ENCODE measurements at places on chromosomes 4 and X. TPM values are rescaled to one million over a fixed set of nuclear protein-coding genes. Genes with fewer than 3 reads are reported as not detected.

PLP1 gene
- total RNA-seq: not detected

- no peak for DNase-seq
Measured at GRCh38 chr4:105215609-105216313, 69.1 kb downstream of the TET2 start.

CCKAR gene
- total RNA-seq: not detected

CSAG2 gene
- total RNA-seq: 0.30 TPM

- peak; percentile 7 for DNase-seq
Measured at GRCh38 chrX:45006002-45006800, 133.2 kb downstream of the KDM6A start.

DNA sequence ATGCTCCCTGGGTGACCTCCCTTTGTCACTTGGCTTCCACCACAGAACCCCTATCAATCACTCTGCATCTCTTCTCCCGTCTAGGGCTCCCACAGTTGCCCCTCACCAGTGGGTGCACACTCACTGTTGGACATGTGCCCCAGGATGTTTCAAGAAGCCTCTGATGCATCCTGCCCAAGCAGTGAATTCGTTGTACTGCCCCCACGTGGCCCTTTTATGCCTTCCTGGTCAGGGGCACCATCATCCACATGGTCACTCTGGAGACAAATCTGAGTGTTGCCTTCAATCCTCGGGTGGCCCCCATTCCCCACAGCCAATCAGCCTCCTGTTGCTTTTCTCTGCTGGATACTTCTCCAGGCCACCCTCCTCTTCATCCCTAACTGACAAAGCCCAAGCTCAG, 12.2 kb downstream of the ITIH6 start:
- DNase-seq: peak; percentile 23

DNA sequence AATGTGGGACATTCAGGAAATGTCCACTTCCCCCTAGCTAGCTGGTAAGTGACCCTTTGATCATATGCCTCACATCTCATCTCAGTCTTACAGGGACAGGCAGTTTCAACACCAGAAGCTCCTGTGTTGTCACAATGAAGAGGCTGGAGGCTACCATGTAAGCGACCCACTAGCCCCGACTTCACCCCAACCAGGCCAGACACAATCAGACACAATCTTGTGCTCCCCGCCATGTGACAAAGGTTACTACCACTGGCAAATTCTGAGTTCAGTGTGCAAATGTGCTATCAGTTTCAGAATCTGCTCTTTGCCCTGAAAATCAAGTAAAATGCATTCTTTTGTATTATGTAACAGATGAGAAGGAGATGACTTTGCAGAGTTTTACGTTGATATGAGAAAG, 56.9 kb upstream of the STS start:
- DNase-seq: no peak

LEF1 gene
- total RNA-seq: 350 TPM

- no peak for DNase-seq
Measured at GRCh38 chr4:16140879-16141249, 57.0 kb upstream of the PROM1 start.

VEGFC gene
- not detected for total RNA-seq

CT55 gene
- not detected for total RNA-seq

DNA sequence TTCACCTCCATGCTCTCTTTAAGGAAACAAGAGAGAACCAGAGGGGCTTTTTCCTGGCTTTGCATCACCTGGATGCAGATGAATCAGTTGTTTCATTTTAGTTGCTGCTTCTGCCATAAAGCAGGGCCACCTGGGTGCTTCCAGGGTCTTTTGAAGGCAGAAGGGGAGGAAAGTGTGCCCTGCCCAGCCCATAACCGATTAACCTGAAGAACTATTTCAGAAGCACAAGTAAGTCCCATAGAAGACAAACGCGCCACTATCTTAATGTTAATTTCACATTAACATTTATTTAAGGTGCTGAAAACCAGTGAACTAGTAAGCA, 32.1 kb downstream of the IRF2 start:
- DNase-seq: no peak

- no peak for DNase-seq
Measured at GRCh38 chr4:167421201-167421600, 186.9 kb upstream of the SPOCK3 start.

DNA sequence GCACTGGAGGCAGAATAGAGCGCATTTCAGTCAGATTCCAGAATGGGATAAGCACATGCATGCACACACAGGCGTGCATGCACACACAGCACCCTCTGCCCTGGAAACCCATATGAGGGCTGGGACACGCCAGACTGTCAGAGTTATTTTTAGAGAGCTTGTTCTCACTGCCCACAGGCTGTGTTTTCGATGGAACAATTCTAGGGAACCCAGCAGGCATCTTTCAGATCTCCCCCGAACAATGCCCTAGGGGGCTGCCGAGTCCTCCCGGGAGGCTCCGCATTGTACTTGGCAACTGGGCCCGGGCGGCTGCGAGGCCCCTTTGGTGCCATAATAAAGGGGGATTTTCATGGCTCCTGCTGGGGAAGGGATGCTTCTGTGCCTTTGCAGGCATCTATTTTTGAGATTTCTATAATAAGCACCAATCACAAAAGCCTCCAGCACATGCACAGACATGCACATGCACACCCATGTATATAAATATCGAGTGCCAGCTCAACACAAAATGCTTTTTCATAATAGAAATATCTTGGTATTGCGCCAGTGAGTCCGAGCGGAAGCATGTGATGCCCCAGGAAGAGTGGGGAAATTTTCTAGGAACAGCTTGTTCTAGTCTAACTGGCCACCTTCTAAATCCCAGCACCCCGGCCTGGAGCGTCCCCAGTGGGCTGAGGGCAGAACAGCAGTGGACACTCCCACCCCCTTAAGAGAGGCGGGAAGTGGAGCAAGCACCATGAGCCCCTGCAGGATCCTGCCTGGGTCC, 88.5 kb downstream of the PHKA2 start:
- DNase-seq: no peak

DNA sequence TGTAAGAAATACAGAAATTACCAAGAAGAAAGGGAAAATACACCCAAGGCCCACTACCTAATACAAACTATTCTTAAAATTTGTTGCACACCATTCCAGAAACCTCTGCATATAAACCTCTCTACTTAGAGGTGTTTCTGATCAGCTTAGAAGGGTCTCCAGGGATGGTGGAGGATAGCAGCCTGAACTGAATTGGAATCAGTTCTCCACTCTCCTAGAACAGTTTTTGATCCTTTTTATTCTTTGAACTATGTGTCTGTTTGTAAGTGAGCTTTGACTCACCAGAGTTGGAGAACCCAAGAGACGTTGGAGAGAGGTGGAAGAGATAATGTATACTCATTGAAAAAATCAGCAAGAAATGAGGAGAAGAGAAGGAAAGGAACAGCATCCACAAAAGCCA, 96.6 kb upstream of the OTUD4 start:
- DNase-seq: no peak

DNA sequence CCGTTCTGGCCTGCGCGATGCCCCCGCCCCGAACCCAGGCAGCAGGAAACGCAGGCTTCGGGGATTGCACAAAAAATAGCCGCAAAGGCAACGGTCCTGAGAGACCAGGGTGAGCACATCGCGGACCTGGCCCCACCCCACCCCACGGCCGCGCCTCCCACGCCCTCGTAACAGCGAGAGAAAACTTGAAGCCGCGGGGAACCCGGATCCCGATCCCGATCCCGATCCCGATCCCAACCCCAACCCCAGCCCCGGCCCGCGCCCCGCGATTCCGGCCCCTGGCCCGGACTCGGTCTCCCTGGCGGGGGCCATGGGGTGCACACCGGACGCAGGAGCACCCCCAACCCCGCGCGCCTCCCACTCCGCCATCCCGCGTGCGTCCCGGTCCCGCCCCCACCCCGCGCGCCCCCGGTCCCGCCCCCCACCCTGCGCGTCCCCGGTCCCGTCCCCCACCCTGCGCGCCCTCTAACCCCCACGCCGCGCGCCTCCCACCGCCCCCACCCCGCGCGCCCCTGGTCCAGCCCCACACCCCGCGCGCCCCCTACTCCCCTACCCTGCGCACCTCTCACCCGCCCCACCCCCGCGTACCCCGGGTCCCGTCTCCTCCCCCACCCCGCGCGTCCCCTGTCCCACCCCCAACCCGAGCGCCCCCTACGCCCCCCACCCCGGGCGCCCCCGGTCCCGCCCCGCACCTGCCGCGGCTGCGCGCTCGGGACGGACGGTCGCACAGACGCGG, 29.0 kb downstream of the NOP14 start:
- DNase-seq: peak; percentile 35

CT45A1 gene
- not detected for total RNA-seq
